H7 (cell line): ENCODE measurements at places on chromosomes 11 and 22. TPM values are rescaled to one million over a fixed set of nuclear protein-coding genes. Genes with fewer than 3 reads are reported as not detected.

The SLC17A6 gene
- total RNA-seq = not detected in 2 replicates

The CCDC89 gene
- total RNA-seq = not detected in 2 replicates

The RAG1 gene
- total RNA-seq = 0.66 and 1.1 TPM in 2 replicates

The PANX2 gene
- total RNA-seq = 2.2 and 2.6 TPM in 2 replicates

The ZNF214 gene
- total RNA-seq = 1.1 and 1.6 TPM in 2 replicates

The KRTAP5-1 gene
- not detected in 2 replicates for total RNA-seq

The POU2AF3 gene
- 0.87 and 1.0 TPM in 2 replicates for total RNA-seq

The TEX12 gene
- 0.21 TPM in 1 of 2 replicates, not detected in the other for total RNA-seq

The SHANK2 gene
- total RNA-seq = 9.7 and 14.8 TPM in 2 replicates

The RNF121 gene
- 18.7 and 22.7 TPM in 2 replicates for total RNA-seq

The TMPRSS5 gene
- total RNA-seq = 0.21 and 0.44 TPM in 2 replicates
